ENCODE measurements at places on chromosomes 1 and 21.

DNA sequence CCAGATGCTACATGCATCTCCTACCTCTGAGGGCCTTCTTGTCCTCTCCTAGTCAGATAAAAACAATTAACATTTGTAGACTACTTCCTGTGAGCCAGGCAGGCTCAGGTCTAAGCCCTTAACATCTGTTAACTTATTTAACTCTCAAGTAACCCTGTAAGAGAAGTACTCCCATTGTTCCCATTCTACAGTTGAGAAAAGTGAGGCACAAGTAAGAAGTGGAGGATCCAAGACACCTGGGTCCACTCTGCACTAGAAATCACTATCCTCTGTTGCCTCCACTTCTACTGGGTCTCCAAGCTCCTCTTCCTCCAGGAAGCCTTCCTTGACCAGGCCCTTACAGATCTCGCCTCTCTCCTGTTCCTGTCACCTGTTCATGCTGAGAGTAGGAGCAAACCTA lies 9.7 kb downstream of the C1orf216 start:
- no peak for DNase-seq

DNA sequence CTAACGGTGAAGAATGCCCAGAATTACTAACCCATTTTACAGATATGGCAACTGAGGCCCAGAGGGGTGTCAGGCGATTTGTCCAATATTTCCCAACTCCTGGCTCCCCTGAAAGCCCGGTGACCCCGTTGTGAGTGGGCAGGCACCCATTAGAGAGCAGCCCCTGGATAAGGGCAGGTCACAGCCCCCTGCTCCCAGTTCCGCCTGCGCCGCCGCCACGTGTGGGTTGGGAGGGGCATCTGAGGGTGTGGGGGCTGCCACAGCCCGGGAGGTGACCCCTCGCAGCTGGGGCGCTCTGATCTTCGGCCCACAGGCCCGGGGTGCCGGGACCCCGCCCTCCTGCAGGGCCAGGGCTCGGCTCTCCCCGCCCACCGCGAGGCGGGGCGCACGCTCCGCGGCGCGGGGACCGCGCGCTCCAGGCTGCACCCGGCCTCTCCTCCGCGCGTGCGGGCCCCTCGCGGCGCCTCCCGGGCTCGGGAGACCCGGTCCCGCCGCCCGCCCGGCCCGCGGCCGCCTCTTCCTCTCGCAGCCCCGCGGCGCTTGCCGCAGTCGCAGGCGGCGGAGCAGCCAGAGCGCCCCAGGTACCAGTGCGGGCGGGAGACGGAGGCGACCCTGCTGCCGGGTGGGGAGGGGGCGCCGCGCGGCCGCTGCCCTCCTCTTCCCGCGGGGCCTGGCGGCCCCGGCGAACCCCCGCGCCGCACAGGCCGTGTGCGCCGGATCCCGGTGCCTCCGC lies at the start of gene HTR6:
Gene HTR6 (plus strand): TSS at position 423 of the 733 bp plus-strand sequence. CDS start 879 bp downstream, outside the sequence.
- no peak for DNase-seq

DNA sequence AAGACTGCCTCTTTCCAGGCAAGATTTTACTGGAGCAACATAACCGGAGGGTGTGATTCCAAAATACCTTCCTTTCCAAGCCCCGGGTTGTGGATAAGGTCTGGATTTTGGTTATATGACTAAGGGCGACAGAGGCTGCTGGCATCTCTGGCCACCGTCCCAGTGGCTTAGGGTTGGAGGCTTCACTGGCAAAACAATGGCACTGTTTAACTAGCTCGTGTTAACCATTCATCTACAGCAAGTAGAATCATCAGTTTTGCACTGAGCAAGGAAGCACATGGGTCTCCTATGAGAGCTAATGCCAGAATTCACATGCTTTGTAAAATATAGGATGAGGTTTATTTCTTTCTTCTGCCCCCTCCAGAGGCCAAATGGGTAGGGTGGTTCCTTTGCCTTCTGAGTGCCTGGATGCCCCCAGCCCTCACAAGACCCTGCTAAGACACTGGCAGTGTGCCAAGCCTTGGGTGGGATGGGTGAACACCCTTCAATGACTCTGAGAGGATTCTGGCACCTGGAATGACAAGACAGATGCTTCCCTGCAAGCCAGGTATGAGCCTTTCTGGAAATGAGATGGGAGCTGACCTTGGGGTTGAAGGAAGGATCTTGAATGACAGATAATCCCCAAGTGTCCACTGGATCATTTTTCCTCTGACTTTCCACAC lies 36.8 kb downstream of the DHCR24 start:
- DNase-seq: no peak

DNA sequence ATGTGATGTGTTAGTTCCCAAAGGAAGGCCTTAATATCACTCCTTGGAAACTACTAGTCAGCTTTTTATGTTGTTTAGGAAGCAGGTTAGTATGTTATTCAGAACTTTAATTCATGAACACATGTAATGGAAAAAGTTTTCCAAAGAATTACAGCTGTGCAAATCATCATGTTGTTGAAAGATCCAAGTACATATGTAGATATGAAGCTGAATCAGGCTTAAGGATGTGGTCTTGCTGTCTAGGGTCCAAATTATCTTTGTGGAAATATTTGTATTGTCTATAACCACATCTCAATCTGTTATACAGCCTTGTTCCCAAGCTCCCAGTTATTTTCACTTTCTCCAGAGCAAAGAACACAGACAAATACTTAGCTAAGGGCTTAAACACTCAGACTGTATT lies 231.6 kb downstream of the TPR start:
- no peak for DNase-seq
